NCI-H2171 (cell line): ENCODE measurements at places on chromosomes 7 and 10.

GRCh38 chr7:134298902-134299683, 17.6 kb downstream of the SLC35B4 start:
- DNase-seq, result no peak

DNA sequence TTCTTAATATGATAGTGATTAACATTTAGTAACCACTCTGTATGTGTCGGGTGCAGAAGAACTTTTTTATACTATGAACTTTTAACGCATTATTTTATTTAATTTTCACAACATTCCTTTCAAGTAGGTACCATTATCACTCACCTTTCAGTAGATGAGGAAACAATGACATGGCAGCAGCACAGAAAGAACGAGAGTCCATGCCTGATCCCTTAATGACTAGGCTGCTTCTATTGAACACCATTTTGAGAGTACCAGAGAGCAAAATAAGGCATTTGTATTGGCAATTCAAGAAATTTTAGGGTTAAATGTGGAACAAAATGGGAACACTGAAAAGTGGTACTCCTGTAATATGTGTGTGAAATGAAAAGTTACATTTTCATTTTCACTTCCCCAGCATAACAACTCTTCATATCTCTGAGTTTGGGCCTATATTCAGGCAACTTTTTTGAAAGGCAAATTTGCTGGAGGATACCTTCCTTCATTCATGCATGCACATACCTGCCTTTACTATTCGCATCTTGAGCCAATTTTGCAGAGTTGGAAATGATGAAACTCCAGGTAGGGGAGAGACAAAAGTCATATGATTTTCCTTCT, 12.8 kb downstream of the LRRN3 start:
- no peak for DNase-seq

DNA sequence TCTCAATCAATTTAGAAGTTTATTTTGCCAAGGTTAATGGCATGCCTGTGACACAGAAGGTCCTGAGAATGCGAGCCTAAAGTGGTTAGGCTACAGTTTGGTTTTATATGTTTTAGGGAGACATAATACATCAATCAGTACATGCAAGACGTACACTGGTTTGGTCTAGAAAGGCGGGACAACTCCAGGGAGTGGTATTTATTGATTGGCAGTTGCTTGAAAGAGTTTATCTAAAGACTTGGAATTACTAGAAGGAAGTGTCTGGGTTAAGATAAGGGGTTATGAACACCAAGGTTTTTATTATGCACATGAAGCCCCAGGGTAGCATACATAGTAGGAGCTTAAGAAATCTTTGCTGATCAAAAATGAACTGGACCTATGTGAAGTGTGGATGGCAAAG, 21.5 kb downstream of the NPVF start:
- no peak for DNase-seq

DNA sequence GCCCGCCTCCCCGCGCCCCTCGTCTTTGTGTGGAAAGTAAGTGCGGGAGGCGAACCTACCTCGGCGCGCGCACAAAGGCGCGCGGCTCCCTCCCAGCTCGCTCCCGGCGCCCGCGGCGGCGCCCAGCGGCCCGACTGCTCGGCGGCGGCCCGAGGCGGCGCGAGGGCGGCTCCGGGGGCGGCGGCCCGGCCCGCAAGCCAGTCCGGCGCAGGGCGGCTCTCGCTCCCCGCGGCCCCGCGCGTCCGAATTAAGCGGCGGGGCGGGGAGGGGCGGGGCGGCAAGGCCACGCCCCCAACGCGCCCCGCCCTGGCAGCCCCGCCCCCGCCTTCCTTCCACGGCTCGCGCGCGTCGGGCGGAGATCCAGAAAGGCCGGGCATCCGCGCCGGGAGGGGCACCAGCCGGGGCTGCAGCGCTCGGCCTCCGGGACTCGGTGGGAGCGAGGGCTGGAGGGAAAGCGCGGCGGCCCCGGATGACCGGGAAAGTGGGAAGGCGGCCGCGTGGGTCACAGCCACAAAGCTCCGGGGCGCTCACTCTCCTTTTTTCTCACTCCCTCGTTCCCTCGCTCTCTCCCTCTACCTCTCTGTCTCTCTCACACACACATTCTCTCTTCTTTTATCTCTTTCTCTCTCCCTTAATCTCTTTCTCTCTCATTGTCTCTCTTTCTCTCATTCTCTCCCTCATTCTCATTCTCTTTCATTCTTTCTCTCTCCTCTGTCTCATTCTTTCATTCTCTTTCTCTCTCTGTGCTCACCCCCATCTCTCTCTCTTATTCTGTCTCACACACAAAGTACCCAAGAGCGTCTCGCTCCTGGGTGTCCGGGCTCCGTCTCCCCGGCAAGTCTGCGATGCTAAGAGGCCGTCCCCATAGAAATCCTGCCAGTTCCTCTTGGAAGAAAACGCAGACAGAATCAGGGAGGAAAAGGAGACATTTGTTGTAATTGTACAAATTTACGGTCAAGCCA, 170.2 kb downstream of the FAM107B start:
- DNase-seq, result peak; percentile 50

GRCh38 chr10:84542522-84543490, 214.4 kb downstream of the CCSER2 start:
- peak; percentile 50 for DNase-seq

DNA sequence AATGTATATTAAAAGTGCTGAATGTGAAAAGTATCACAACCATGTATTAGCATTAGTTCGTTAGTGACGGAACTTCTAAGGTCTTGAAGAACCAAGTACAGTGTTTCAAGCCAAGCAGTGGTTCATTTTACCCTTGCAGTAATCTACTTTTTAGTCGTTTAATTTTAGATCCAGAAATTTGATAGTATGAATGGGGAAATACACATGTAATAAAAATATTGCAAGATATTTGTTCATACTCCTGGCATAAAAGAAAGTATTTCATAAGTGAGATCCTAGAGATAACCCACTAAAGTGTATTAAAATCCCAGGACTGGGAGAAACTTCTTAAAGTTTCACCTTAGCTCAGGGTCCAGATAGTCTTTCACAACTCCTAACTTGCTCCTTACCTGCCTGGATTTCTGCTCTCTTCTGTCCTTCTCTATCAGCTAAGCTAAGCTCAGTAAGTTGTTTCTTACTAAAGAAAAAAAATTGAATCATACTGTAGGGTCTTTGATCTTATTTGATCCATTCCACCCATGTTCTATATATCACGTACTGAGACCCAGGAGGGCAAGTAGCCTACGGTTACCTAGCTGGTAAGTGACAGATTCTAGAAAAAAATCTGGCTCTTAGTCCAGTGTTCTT, 1.5 kb downstream of the BCAP29 start:
- no peak for DNase-seq

GRCh38 chr7:21368317-21368716, 59.6 kb upstream of the SP4 start:
- no peak for DNase-seq

- no peak for DNase-seq
These were observed 1.8 kb upstream of the CAV2 start for GRCh38 chr7:116497708-116498107.
